Motor neuron (in vitro differentiated cells): ENCODE measurements at places on chromosomes 12 and 14. TPM values are rescaled to one million over a fixed set of nuclear protein-coding genes. Genes with fewer than 3 reads are reported as not detected.

PNN gene
- total RNA-seq = 62.6 and 66.5 TPM in 2 replicates

TAS2R42 gene
- total RNA-seq = 0.33 TPM in 1 of 2 replicates, not detected in the other

FAR2 gene
- 4.4 and 4.6 TPM in 2 replicates for total RNA-seq

LRRIQ1 gene
- 2.7 and 3.5 TPM in 2 replicates for total RNA-seq

LARP4 gene
- total RNA-seq = 32.4 and 38.4 TPM in 2 replicates

TMEM229B gene
- 1.2 and 1.4 TPM in 2 replicates for total RNA-seq

- ATAC-seq = no peak
Observed at GRCh38 chr12:74365178-74365964, 172.3 kb upstream of the ATXN7L3B start.

DNA sequence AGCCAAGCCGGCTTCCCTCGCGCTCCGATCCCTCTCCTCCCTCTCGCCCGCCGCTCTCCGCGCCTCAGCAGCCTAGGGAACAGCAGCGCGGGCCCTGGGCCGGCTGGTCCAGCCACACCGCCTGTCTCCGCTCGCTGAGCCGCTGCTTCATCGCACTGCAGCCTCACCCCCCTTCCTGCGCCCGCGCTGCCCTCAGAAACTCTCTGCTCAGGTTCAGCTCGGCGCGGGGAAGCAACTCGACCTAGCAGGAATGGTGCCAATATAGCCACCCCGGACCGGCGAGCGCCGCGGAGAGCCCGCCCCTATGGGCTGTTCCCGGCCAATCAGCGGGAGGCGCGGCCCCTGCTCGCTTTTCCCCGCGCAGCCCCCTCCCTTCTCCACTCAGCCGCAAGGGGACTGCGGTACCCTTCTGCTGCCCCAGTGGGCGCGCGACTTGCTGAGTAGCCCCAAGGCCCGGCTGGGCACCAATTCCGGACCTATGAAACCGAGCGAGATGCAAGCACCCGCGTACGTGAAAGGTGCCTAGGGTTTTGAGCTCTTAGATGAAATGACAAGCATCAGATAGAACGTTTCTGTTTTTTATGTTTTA, at the start of gene ADAMTS20:
ADAMTS20 (minus strand) TSS at position 233 of the 589 bp plus-strand sequence. CDS start 282 bp downstream, outside the sequence.
- ATAC-seq = peak; percentile 94

DNA sequence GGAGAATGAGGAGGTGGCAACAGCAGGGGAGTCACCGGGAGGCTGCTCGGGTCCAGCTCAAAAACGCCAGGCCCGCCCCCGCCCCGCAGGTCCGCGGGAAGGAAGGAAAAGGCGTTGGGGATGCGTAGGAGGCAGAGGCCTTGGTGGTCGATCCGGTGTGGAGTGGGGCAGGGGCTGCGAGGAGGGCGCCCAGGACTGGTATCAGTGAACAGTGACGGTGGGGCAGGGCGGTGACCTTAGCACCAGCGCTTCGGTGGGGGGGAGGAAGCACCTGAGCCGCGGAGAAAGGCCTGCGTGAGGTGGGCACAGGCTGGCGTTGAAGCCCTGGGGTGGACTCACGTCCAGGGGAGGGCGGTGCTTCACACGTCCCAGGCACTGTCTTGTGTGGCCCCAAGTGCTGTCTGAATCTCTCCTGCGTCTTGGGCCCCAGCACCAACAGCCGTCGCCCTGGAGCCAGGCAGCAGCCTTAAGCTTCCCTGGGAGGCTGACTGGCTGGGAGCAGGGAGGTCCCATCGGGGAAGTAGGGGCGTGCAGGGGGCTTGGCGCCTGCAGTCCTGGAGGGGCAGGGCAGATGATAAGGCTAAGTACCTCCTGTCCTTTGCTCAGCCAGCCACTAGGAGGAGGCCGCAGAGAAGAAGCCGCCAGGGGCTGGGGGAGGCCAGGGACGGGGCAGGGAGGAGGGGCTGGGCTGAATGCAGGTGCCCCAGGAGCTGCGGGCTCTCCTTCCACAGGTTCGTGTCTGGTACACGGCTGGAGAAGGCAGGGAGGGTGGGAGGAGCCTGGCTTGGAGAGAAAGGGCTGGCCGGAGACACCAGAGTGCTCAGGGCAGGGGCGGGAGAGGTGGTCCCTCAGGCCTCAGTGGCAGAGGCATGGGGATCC, 26.5 kb downstream of the ZBTB42 start:
- ATAC-seq = peak; percentile 61

GRCh38 chr12:92879698-92880322, 49.3 kb downstream of the EEA1 start:
- ATAC-seq = no peak

- no peak for ATAC-seq
Observed at GRCh38 chr14:74579447-74580274, 32.4 kb downstream of the LTBP2 start.

DNA sequence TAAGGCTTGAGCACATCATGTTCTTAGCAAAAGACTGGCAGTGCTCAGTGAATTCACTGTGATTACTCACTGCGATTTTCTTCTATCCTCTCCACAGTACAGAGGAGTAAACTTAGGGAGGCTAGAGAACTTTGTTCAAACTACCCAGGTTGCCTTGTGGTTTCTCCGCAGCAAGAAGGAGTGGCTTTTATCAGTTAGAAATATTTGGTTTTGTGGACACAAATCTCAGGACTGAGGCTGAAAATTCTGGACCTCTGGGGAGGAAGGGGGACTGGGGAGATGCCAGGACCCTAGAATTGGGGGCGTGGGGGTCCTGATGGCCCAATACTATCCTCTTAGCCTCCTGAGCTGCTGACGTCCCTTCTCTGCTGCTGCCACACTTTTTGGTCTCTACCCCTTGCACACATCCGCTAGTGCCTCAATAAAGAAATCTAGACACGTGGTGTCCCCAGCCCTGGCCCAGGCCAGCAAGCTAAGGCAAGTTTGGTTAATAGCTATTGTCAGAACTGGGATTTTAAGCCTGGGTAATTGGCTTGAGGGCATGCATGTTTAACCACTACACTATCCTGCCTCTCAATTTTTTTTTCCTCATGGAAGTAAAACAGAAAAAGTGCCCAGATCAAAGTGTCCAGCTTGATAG, 842 bp downstream of the OAS2 start:
- ATAC-seq = no peak

GRCh38 chr14:97074856-97075255, 277.7 kb downstream of the VRK1 start:
- ATAC-seq = no peak

DNA sequence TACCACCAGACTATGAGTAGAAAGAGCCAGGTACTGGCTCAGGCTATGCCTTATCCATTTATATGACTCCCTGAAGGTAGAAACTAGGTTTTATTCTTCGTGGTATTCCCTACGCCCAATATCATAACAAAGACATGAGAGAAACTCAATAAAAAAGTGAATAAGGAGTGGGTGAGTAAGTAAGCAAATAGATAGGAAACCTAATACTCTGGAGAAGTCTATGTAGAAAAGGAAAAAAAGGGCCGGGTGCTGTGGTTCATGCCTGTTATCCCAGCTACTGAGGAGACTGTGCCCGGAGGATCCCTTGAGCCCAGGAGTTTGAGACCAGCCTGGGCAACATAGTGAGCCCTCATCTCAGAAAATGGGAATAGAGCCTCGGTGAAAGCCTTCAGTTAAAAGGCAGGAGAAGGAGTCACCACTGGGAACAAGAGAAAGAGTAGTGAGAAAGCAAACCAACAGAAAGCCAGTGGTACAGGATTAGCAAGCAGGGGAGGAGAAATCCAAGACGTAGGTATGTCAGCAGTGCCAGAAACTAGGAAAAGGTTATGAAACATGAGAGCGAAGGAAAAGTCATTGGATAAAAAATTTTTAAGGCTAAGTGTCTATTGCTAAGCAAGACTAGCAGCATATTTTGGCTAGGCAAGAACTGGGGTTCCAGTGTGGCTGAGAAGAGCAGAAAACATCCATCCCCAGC, 6.0 kb upstream of the OR6J1 start:
- no peak for ATAC-seq

DNA sequence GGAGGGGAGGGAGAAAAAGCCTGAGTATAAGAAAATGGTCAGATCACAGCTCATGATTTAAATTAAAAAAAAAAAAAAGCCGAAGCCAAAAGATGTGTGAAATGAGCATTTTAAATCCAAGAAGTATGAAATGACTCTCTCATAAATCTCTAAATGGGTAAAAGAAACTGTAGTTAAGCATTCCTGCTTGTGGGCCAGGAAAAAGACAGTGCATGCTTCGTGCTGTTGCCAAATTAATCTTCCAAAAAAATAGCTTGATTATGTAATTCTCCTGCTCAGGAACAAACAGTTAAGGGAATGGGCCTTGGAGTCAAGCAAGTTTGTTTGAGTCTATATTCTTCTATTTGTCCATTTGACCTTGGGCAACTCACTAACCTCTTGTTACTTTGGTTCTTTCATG, 325.4 kb upstream of the SEL1L start:
- no peak for ATAC-seq

- ATAC-seq = no peak
Observed at GRCh38 chr14:25048170-25049016, 1.6 kb downstream of the STXBP6 start.

- no peak for ATAC-seq
Observed at GRCh38 chr12:15966426-15966825, 55.3 kb downstream of the DERA start.

GRCh38 chr14:52106840-52107239, 38.0 kb upstream of the NID2 start:
- no peak for ATAC-seq

GRCh38 chr14:74539503-74539902, 45.9 kb downstream of the ISCA2 start:
- no peak for ATAC-seq

- ATAC-seq = no peak
Observed at GRCh38 chr14:20379743-20380142, 33.6 kb downstream of the TEP1 start.

GRCh38 chr12:98856897-98857540, 211.9 kb downstream of the APAF1 start:
- no peak for ATAC-seq

DNA sequence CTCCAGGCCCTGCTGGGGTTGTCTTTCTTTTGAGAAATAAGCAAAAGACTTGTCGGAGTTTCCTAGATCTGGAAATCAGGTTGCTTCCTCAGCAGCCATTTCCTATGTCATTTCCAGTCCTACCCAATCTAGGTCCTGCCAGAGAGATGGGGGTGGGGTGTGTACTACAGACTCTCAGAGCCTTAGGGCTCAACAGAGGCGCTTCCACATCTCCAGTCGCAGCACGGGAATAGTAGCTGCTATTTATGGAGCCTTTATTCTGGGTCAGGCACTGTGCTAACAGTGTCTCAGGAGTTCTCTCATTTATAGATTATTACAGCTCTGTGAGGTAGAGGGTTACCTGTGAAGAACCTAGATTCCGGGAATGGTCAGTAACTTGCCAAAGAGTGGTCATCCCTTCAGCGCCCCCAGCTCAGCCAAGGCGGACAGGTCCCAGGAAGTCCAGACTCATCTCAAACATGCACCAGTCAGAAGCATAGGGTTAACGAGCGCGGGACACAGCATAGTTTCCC, 21.9 kb downstream of the DHRS2 start:
- ATAC-seq = no peak

DNA sequence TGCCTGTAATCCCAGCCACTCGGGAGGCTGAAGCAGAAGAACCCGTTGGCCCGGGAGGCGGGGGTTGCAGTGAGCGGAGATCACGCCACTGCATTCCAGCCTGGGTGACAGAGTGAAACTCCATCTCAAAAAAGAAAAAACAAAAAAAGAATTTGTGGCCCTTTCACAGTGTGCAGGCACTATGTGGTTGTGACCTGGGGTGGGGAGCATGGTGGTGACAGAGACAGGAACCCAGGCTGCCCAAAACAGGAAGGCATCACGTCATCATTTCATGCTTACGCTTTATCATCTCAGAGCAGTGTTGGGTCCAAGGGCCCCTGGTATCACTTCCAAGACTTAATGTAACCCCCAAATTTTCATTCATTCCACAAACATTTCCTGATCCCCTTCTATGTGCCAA, 175.7 kb upstream of the GSC start:
- no peak for ATAC-seq

DNA sequence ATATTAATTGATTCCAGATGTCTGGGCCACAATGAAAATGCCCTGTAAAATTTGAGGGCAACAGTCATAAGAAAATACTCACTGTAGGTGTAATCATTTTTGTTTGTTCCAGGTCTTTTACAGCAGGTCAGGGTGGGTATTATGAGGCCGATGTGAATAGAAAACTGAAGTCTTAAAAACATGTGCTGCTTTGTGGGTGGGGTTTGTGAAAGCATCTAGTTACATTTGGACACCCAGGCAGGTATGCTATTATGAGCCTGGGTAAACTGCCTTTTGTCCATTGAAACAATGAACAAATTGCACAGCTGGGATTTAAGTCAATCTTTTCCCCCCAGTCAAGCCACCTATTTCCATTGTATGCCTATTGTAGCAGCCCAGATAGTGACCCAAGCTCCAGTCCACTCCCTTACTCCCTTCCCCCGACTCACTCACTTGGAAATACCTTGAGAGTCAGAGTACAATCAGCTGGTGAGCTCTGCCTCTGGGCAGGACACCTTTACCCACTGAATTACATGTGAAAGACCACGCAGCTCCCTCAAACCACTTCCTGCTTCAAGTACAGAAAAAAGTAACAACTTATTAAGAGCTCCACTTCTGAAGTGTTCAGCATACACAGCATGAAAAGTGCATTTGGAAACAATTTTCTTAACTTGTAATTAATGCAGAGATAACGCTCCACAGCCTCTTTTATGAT, 1.8 kb downstream of the IGF1 start:
- ATAC-seq = no peak

DNA sequence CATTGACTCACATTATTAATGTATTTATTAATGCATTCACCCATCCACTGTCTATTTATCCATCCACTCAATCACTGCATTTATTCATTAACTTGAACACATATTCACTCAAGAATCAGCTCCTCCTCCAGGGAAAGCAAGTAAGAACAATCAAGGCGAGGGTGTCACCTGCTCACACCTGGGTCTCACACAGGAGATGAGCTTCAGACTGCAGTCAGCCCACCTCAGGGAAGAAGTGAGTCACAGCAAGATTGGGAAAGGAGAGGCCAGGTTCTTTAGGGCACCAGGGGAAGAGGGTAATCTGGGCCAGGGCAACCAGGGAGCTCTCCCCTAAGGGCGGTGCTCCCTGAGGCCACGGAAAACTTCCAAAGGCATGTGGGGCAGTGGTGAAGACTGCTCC, 367.3 kb downstream of the BCL11B start:
- ATAC-seq = no peak

- no peak for ATAC-seq
Observed at GRCh38 chr12:15687583-15687982, 101.6 kb downstream of the EPS8 start.

DNA sequence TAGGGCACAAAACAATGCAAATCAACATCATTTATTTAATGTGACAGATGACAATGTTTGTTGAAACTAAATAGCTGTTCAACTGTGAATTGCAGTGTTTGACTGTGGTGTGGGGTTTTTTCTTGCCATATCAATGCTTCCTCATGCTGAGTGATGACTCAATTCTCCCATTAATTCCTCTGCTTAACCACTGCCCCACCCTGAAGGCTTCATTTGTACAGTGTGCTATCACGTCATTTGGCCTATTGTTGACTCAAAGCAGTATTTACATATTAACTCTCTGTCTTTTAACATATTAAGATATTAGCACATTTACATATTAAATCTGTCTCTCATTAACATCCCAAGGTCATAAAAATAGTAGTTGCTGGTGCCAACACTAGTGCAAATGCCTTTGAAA, 164.8 kb upstream of the NRXN3 start:
- ATAC-seq = no peak

GRCh38 chr12:43396671-43397070, 155.3 kb downstream of the ADAMTS20 start:
- no peak for ATAC-seq

- no peak for ATAC-seq
Observed at GRCh38 chr12:108875682-108876361, 4.1 kb upstream of the DAO start.

GRCh38 chr12:48160807-48161206, 3.5 kb upstream of the ASB8 start:
- ATAC-seq = no peak

- no peak for ATAC-seq
Observed at GRCh38 chr14:72621387-72622065, 272.4 kb downstream of the DPF3 start.
